Urinary bladder (tissue), 4 donors: ENCODE measurements at places on chromosomes 5 and 9.

DNA sequence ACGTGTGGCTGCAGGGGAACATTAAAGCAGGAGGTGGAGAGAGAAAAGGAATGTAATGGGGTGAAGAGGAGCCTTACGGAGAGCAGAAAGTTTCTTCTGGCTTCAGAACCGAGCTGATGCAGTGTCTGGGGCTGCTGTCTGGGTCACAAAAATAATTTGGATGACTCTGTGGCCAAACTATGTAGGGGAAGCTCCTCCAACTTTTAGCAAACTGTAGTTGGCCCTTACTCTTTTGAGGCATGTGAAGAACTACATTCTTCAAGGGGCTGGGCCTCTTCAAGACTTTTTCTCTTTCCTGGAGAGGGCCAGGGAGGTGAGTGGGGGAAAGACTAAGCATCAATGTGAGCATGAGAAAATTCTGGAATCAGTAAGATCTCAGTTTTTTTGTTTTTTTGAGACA, 31.9 kb upstream of the SPARC start:
- DNase-seq: no peak

- no peak for DNase-seq
Measured at GRCh38 chr9:99051406-99051805, 53.5 kb upstream of the TGFBR1 start.

- DNase-seq: no peak
Measured at GRCh38 chr9:17130291-17130690, 4.5 kb upstream of the CNTLN start.

- DNase-seq: no peak
Measured at GRCh38 chr5:87787625-87788256, 375.0 kb upstream of the CCNH start.
